ENCODE measurements at places on chromosomes 1 and 21.

GRCh38 chr1:42851420-42851819, 5.0 kb downstream of the ZNF691 start:
- no peak for DNase-seq

DNA sequence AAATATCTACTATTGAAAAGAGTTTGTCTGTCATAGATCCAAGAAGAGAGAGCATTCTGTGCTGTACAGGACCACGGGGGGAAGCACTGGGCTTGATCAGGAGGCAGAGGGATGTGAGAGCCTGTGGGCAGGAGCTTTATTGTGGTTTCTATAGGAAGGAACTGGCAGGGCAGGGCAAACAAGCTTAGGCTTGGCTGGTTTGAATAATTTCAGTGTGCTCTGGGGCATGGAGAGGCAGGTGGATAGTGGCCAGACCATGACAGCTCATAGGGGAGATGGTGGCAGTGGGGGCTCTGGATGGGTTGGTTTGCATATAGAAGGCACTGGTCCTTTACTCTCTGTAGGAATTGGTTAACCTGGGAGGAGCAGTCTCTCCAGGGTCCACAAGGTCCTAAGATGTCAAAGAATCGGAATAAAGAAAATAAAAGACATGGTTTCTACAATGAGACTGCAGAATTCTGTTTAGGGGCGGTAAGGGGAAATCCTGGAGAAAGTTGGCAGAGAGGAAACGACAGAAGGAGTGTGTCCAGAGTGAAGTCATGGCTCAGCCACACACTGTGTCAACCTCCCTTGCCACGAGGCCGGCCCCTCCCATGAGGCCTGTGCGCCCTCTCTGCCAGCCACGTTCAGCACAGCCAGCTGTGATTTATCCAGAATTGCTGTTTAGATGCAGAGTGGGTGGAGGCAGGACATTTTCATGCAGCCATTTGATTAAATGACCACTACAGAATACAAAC, 81.7 kb upstream of the PGBD5 start:
- DNase-seq, result no peak

DNA sequence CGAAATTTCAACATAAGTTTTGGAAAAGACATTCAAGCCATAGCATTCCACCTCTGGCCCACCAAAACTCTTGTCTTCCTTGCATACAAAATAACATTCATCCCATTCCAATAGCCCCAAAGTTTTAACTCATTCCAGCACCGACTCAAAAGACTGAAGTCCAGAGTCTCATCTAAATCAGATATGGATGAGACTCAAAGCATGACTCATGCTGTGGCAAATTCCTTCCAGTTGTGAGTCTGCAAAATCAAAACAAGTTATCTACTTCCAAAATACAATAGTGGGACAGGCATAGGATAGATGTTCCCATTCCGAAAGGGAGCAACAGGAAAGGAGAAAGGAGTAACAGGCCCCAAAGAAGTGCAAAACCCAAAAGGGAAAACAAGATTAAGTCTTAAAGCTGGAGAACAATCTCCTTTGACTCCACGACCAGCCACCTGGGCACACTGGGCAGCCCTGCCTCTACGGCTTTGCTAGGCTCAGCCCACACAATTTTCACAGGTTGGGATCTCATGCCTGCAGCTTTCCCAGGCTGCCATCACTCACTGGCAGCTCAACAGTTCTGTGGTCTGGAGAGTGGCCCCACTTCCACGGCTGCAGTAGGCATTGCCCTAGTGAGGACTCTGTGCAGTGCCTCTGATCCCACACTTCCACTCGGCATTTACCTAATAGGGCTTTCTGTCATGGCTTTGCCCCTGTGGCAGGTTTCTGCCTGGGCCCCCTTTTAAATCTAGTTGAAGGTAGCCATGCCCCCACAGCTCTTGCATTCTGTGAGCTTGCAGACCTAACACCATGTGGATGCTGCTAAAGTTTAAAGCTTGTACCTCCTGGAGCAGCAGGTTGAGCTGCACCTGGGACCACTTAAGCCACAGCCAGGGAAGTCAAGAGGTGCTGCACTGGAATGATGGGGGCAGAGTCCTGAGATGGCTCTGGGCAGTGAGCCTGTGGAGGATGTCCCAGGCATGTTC, 51.0 kb downstream of the RUNX3 start:
- DNase-seq, result no peak

DNA sequence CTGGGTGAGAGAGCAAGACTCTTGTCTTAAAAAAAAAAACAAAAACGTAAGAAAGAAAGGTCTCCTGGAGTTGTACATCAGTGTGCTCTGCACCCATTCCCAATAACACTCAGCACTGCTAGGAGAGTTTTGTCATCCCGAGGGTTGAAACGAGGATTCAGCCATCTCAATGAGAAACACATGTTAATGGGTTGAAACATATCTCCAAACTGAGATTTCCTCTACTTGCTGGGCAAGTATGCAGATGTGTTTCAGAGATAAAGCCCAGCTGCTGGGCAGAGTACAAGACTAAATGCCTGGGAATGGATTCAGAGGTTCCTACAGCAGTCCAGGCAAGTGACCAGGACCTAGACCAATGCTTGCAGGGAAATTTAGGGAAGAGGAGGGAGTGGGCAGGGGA, 2.6 kb upstream of the MFN2 start:
- DNase-seq, result no peak

DNA sequence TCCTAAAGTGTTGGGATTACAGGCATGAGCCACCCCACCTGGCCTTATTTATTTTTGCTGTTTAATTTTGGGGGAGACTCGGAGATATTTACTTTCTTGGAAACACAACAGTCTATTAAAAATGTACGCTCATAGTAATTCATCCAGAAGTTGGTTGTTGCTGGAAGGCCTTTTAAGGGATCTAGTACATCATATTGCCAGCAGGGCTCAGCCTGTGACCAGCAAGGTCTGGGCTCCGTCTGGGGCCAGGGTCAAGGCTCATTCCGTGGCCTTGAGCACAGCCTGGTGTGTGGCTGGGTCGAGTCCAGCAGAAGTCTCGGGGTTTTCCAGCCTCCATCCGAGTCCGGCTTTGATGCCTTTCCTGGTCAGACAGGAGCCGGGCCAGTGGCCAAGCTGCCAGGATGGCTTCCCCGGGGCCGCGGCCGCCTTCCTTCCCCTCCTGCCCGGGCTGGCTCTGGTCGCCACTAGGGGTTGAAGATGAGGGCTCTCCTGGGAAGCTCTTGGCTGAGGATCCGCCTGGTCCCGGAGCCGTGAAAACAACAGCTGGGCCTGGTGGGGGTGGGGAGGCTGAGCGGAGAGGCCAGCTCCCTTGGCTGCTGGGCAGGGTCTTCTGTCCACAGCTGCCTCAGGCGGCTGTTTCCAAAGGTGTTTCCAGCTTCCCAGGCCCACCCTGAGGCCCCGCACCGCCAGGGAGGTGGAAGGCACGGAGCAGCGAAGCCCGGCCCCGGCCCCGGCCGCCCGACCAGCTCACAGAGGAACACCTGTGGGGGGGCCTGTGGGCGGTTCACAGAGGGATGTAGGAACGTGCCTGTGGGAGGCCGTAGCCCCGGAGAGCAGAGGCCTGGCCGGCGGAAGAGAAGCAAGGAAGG, 5.1 kb upstream of the VWA1 start:
- DNase-seq, result no peak

- DNase-seq, result no peak
Measured at GRCh38 chr1:57857809-57858208, 433.9 kb upstream of the DAB1 start.

DNA sequence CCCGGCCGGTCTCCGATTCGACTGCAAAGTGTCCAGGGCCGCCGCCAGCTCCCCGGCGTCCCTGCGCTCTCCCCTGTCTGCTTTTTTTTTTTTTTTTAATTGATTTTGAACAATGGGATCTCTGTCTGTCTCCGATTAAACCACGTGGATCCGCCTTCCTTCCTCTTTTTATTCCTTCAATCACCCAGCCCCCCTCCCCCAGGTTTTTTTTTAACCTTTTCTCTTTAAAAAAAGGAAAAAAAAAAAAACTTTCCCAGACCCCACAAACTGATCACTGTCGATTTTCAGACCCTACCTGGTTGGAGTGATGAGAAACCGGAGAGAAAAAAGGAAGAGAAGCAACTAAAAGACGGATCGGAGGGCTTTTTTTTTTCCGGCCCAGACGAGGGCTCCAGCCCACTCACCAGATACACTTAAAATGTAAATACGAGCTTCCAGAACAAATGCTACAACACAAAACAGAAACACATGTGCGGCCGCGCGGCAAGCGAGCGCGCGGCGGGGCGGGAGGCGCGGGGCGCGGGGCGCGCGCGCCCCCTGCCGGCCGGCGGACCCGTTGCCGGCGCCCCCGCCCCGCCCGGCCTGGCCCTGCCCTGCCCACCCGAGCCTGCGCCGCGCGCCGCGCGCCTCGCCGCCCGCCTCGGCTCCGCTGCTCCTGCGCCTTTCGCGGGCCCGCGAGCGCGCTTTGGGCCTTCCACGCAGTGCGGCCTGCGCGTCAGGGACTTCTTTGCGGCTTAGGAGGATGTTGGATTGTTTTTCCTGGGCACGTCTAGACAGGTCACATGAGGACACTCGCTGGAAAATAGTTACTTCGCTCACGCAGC, at the start of gene RCC2:
Gene RCC2 (minus strand): TSS at position 428 of the 824 bp plus-strand sequence. CDS start 1,163 bp downstream, outside the sequence.
- DNase-seq, result peak; percentile 68

- no peak for DNase-seq
Measured at GRCh38 chr1:208821939-208822338, 577.8 kb upstream of the PLXNA2 start.

Measured in CD4-positive, alpha-beta T cell treated with Interferon gamma for 1 hour (primary cell).